Upper lobe of right lung (tissue), 1 donor: ENCODE measurements at places on chromosomes 5 and 9.

- no peak for DNase-seq
These were observed 3.4 kb upstream of the CFAP95 start for GRCh38 chr9:69817202-69817601.

- no peak for DNase-seq
These were observed 312.0 kb upstream of the RGMB start for GRCh38 chr5:98461485-98461884.

DNA sequence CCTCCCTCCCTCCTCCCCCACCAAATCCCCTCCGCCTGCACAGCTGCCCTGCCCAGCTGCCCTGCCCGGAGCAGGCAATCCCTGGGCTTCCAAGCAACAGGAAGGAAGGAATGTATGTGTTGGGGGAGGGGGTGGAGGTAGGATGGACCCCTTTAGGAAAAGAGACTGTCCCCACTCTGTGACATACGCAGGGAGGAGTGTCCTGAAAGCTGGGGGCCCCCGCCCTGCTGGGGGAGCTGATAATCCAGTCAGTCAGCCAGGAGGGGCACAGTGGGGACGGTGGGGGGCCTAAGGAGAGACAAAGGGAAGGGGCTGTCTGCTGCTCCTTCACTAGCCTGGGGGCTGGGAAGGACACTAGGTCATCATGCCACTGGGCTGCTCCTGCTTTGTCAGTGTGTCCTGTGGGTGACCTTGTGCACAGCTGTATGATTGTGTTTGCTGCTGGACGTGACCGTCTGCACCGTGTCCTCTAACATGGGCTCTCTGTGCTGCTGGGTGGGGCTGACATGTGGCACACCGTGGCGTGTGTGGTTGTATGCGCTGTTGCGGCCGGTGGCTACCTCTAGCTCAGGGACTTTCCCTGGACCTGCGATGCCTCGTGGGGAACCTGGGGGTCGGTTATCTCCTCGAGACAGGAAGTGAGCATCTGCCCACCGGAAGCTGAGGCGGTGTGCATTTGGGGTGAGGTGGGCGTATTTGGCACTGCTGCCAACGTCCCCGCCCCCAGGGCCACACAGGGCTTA lies 3.0 kb downstream of the N4BP3 start:
- DNase-seq, result no peak

DNA sequence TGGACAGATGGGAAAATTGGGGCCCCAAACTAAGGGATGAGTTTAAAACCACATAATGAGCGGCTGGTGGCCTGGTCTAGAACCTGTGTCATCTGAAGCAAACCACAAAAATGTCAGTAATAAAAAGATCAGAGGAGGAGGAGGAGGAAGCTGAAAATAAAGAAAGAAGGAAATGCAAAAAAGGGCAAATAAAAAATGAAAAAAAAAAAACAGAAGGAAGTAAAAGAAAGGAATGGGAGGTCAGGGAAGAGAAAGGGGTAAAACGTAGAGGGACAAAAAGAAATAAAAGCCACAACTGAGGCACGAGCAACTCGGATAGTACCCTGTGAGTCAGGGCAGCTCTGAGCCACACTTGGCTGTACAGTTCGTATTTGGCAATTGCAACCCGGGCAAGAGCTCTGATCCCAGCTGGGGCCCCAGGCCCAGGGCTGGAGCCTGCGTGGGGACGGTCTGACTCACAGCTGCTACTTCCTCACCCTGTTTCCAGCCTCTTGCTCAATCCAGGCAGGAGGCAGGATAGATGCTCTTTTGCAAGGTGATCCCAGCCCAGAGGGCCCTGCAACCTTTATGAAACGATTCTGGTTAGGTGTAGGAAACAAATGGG lies 137.9 kb upstream of the TRIM32 start:
- DNase-seq, result peak; percentile 86

DNA sequence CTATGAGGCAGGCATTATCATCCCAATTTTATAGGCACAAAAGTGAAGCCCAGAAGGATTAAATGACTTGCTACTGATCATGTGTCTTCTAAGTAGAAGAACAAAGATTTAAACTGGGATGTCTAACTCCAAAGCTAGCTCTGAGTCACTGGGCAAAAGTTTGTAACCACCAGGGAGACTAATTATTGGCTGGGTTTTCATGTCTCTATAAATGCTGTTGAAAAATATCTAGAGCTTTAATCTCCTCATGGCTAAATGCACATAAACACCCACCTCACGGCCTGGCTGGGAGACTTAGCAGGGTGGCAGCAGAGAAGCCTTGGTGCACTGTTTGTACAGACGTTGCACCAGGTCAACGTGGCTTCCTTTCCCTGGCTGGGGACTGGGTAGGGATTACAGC lies 144.6 kb downstream of the MELK start:
- no peak for DNase-seq

DNA sequence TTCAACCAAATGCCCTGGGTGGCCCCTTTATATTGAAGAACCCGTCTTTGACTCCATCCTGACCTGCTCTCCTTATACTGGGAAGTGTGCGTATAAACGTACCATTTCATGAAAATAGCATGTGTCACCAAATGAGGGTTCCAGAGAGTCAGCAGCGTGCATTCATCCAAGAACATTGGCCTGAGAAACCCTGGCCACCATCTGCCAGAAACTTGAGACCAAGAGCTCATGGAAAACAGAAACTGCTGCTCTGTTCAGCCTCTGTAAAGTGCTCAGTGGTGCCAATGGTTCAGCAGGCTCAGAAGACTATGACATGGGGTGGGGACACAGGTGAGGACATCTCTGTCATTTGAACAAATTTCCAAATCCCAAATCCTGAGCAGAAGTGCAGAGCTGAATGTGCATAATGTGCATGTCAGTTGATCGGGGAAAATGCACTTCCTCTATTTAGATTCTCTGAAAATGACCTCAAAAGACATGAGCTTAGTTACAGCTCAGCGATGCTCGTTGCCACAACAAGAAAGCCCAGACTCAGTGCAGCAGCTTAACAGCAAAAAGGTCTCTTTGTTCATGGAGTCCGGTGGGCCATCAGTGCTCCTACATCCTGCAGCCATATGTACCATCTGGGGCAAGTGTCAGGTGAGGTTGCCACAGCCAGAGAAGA lies 176.1 kb downstream of the ATPSCKMT start:
- no peak for DNase-seq

GRCh38 chr5:160511280-160511929 lies 89.8 kb downstream of the PTTG1 start:
- no peak for DNase-seq

DNA sequence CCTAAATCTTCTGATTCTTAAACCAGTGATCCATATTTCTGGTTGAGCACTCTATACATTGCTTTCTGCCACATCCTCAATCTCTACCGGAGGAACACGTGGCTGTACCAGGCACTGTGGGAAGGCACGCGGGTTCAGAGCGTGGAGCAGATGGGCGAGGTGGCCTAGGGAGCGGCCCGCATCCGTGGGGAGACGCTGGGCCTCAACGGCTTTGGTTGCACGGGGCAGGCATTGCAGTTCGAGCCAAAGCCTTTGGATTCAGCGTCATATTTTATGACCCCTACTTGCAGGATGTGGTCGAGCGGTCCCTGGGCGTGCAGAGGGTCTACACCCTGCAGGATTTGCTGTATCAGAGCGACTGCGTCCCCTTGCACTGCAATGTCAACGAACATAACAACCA lies 197.2 kb upstream of the RGMB start:
- no peak for DNase-seq

GRCh38 chr5:179228341-179229121 lies 116.7 kb downstream of the ADAMTS2 start:
- peak; percentile 56 for DNase-seq

- DNase-seq, result no peak
These were observed 48.8 kb downstream of the SLC1A3 start for GRCh38 chr5:36655161-36655560.

- no peak for DNase-seq
These were observed 30.4 kb downstream of the RASGRF2 start for GRCh38 chr5:80990527-80990926.

GRCh38 chr5:42655982-42656650 lies 100.5 kb upstream of the CCDC152 start:
- DNase-seq, result no peak

DNA sequence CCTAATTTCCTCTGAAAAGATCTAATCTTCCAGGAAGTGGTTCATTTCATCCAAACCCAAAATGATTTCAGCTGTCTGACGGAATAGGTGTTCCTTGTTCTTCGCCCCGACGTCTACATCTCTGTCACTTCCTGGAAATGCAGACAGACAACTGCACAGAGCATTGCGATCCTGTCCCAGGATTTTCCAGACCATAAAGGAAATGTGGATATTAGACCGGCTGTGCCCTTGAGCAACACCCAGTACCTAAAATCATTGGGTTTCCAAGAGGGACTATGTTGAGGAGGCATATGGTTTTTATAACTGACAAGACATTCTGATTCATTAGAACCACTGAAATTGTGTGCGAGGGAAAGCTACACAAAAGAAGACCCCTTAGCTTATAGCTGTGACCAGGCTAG lies 74.2 kb downstream of the MSX2 start:
- DNase-seq, result no peak

- no peak for DNase-seq
These were observed 321.9 kb upstream of the IRX4 start for GRCh38 chr5:2204366-2205184.

- no peak for DNase-seq
These were observed 86.4 kb downstream of the INIP start for GRCh38 chr9:112631313-112632070.

DNA sequence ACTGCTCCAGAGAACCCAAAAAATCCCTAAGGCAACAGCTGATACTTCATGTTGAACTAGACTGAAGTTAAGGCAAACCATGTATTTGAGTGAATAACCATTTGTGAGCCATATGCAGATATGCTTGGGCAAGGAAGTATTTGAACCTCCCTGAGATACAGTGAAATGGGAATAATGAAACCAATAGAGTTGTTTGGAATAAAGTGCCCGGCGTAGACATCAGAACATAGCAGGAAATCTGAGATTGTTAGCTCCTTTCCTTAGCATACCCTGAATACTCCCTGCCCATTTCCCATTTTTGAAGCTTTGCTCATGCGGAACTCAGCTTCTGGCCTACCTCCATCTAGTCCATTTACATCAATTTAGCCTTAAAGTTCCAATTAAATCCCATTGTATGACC lies 611.9 kb downstream of the EFNA5 start:
- DNase-seq, result no peak

DNA sequence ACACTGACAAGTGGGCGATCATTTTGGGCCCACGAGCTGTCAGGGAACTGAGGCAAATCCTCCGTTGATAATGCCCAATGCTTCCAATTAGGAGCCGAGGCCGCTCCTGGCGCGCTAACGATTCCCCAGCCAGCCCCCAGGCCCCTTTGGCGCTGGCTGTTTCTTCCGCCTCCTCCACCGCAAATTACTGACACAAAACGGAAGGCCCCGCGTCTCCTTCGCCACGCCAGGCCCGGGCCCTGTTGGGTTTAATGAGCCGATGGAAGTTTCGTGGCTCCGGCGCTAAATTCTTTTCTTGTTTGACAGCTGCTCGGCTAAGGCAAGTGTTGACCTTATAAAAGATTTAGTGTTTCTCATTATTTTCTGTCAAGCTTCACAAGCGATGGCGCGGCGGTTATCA lies 25.7 kb upstream of the BARHL1 start:
- DNase-seq, result no peak

GRCh38 chr9:111799915-111800526 lies 5.3 kb upstream of the SHOC1 start:
- DNase-seq, result no peak

DNA sequence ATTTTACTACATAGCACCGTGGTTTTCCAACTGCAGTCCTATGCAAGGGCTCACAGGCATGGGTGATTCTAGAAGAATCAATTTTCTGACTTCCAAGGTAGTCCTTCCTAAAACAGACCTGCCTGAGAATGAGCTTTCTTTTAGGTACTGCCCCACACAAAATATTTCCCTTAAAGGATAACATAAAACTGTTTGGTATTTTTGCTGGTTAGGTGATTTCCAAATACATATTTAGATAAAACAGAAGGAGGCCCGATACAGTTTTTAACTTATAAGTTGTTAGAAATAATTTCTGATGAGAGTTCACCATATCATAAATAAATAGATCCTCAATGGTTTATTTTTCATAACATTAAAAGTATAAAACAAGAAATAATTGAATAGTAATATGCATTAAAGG lies 46.4 kb downstream of the COX7C start:
- DNase-seq, result no peak
